Stimulated activated CD4-positive, alpha-beta T cell treated with anti-CD3 and anti-CD28 coated beads, Interleukin-15, amount 100 ng/mL, for 1 hour (primary cell): ENCODE measurements at places on chromosomes 1 and 21.

DNA sequence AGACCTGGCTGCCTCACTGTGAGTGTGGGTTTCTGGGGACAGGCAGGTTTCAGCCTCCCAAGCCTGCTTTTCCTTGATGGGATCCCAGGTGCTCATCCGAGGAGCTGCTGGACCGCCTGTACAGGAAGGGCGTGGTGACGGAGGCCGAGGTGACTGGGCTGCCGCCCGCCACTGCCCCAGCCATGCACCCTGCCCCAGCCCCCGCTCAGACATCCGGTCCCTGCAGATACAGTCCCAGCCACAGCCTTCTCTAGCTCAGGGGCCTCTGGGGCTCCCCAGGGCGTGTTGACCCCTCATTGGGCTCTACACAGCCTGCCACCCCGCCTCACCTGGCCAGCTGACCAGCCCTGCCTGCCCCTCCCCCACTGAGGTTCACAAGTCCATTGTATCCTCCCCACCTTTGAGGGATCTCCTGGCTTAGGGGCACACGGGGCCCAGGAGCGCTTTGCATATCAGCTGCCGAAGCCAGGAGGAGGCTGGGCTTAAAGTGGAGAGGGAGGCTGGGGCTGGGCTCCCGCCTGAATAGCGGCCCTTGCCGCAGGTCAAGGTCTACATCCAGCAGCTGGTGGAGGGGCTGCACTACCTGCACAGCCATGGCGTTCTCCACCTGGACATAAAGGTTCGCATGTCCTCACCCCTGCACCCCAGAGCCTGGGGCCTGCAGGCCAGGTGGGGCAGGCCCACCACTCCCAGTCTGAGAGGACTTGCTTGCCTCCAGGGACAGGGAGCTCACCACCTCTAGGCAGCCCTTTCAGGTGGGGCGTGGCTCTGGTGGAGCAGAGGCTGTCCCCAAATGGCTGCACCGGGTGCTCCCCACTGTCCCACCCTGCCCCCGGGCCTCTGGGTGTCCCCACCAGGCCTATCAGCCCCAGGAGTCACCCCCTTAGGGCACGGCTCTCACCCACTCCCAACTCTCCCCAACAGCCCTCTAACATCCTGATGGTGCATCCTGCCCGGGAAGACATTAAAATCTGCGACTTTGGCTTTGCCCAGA is 38.5 kb downstream of the TRIM11 start:
- DNase-seq, result no peak

DNA sequence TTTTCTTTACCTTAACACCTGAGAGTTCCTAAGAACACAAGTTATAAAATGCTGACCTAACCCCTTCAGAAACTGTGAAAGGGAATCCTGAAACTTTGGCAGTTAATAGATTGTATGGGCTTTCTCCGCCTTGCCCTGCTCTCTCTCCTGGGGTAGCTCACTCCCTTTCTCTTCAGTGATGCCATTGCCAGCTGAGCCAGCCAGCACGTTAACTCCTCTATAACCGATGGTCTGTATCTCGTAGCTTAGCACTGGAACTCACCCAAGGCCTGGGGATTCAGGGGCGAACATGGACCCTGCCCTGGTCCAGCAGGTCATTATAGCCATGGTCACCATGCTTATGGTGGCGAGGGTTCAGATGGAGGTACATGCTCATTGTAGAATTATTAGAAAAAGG is 40.7 kb downstream of the TRAPPC10 start:
- no peak for DNase-seq

- no peak for DNase-seq
Observed at GRCh38 chr1:235851939-235852338, 14.8 kb downstream of the LYST start.

- DNase-seq, result no peak
Observed at GRCh38 chr1:23434260-23434775, 9.8 kb upstream of the TCEA3 start.

GRCh38 chr1:66764994-66765578 is 12.8 kb downstream of the DYNLT5 start:
- no peak for DNase-seq

- DNase-seq, result no peak
Observed at GRCh38 chr1:17109892-17110554, 9.2 kb downstream of the PADI2 start.

DNA sequence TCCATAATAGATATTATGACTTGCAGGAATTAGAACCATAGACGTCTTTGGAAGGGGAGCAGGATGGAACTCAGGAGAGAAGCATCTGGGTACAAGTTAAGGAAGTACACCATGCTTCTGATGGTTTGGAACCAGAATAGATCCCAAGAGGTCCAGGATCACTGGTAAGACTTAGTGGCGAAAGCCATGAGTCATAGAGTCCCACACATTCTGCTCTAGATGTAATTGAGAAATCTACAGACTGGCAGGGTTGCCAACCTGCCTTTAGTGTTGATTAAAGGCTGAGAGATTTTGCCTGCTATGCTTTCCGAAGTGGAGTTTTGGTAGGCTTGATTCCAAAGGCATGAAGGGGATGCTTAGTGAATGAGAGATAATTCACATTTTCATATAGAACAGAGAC is 57.1 kb upstream of the C1orf87 start:
- DNase-seq, result no peak

DNA sequence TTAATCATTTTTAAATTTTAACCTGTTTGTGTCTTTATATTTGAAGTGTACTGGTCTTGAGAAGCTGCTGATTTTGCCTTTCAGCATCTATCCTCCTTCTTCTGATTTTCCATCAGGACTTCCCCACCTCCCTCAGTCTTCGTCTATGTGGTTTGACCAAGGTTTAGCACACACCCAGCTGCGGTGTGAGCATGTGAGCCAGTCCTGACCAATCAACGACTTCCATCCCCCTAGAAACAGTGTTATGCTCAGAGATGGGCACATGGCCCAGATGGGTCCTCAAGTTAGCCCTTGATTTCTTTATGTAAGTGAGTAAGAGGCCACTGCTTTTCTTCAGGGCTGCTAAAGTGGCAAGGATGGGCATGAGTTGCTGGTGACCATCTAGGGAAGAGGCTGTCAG is 190.8 kb downstream of the MATN1 start:
- DNase-seq, result no peak

DNA sequence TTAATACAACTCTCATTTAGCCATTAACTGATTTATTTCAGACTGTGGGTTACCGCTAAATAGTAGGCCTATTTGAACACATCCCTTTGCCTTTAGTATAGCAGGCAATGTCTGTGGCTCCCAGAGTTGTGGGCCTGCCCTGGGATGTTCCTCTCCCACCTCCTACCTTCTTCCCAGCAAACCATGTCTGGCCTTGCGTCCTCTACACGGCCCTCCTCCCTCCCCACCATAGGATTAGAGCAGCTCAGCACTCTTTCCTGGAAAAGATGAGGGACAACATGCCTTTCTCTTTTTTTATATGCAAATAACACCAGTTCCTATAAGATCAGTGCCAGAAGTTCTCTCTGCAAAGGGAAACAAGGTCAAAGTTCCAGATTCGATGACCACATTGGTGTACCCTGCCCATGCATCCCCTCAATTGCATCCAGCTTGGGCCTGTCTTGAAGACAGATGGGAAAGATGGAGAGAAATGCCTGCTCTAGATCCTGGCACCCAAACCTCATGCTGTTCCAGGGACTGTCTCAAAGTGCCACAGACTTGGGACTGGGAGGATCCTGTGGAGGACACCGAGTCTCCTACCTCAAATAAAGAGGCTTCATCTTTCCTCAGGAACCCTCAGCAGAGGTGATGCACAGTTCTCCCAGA is 57.2 kb downstream of the CD46 start:
- no peak for DNase-seq

GRCh38 chr1:170617591-170618330 is 46.2 kb upstream of the PRRX1 start:
- no peak for DNase-seq

- no peak for DNase-seq
Observed at GRCh38 chr1:87834941-87835340, 506.3 kb downstream of the LMO4 start.

DNA sequence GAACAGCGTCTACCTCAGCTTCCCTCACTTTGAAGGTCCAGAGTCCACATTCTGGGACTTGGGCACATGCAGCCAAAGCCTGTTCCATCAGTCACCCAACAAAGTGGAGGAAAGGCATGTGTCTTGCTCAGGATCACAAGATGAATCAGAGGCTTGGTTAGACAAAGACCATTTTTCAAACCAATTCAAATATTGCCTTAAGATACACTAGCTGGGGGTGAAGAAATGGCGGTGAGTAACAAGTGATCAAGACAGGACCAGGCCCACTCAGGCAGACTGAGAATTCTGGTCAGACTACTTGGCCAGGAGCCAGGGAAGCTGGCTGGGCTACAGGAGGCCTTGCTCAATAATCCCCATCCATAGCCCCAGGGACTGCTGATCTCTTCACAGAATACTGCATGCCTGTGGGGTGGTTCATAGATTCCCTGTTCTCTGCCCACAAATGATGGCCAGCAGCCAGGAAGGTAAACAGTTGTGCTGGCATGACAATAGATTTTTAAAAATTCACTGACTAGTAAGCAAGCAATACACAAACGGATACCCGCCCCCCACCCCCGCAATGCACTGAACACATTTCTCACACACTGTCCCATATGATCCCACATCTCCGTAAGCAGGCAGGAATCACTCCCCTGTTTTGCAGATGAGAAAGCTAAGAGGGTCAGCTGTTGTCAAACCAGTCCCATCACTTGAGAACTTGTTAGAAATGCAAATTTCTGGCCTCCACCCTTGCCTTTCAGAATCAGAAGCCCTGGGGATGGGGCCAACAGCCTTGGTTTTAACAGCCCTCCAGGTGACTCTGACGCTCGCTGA is 27.2 kb downstream of the ERI3 start:
- DNase-seq, result no peak

DNA sequence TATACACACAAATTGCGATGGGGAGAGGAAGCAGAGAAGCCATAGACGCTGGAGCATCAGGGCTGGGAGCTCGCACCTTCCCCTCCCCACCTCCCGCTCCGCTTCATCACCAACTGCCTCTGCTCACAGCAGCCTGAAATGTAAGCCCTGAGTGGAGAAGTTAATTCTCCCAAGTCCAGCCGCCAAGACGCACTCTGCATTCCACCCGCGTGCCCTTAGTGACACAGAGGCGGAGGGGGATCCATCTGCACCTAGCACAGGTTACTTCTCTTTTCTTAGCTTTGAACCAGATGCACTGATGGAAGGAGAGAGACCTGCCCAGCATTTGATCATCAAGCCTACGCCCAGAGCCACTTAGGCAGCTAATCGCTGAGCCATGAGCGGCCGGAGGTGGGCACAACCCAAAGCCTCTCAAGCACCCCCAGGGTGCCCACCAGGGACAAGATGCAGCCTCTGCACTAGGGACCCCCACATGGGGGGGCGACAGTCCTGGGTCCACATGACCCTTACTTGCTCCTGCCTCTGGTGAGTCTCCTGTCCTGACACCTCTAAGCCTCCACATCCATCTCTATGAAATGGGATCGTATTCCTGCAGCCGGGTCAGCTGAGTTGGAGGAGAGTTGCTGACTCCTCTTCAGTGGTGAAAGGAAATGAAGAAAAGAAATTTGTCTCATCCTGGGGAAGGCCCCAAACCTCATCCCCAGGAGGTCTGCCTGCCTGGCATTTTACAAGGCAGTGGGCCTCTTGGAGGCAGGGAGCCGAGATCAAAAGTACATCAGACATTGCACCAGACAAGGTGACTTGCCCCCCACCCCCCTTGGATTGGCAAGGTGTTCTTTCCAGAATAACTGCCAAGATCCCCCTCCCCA is 316.2 kb downstream of the MATN1 start:
- no peak for DNase-seq

- no peak for DNase-seq
Observed at GRCh38 chr1:67680486-67680885, 4.5 kb upstream of the GADD45A start.

- no peak for DNase-seq
Observed at GRCh38 chr1:46677339-46677738, 5.7 kb downstream of the TEX38 start.

DNA sequence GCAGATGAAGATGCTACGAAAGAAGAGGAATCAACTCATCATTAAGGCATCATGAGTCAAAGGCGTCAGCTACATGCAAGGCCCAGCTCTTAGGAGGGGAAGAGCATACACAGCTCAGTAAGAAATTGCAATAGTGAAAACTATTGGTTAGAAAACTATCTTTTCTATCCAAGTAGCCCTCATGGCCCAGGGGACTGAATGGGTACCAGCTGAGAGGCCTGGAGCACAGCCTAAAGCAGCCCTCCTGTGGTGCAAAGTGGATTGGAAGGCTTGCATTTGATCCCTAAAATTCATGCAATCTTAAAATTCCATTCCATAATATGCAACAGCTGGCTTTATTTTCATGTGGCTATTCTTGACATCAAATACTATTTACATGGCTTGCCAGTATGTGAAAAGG is 251.8 kb upstream of the USP24 start:
- DNase-seq, result no peak

GRCh38 chr21:31383770-31384169 is 39.7 kb upstream of the TIAM1 start:
- DNase-seq, result no peak

GRCh38 chr1:181557313-181557712 is 74.0 kb downstream of the CACNA1E start:
- DNase-seq, result no peak

DNA sequence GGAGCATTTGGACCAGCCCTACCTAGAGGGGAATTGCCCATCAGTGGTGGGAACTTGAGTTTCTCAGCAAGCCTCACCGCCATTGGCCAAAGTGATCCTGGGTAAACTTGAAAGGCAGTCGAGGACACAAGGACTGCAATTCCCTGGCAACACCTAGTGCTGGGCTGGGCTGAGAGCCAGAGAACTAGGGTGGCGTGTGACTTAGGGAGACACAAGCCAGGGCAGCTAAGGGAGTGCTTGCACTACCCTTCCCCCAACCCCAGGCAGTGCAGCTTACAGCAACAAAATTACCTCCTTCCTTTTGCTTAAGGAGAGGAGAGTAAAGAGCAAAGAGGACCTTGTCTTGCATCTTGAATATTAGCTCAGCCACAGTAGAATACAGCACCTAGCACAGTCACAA is 176.9 kb upstream of the PRMT6 start:
- DNase-seq, result no peak

GRCh38 chr1:219820551-219820950 is 107.8 kb downstream of the SLC30A10 start:
- DNase-seq, result no peak

DNA sequence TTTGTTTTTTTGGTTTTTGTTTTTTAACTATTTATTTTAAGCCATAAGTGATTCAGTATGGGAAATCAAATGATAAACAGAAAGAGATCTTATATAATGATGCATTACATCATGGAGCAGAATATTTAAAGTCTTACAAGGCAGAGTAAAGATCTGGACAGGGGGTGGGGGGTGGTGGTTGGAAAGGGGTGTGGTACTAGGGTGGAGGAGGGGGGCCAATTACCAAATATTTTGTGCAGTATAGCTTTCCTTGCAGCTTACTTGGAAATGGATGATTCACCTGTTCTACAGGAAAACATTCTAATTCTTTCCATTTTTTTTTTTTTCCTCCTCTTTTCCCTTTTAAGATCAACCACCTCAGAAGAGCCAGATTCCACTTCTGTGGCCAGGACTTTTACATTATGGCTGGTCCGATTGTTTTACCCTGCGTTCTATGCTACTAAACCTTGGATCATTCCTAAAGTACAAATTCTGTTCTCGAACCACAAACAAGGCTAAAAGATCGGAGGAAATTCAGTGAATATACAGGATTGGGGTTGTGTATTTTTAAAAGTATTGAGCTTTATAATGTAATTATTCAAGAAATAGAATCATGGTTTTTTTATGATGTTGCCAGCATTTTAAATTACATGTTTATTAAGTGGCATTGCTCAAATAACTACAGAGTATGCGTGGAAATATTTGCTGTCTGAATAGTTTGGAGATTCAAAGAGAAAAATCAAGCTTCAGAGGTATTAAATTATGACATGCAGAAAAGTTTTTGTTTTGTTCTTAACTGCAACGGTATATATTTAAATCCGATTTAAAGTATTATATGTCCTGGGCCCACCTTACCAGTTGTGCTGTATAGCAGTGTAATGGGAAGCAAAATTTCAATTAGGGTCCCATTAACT is 859.5 kb downstream of the USP25 start:
- DNase-seq, result no peak
